KBM-7 (cell line): ENCODE measurements at places on chromosomes 16 and 17.
A peak's percentile ranks its signal among the peaks of the same experiment; 100 is the strongest.

DNA sequence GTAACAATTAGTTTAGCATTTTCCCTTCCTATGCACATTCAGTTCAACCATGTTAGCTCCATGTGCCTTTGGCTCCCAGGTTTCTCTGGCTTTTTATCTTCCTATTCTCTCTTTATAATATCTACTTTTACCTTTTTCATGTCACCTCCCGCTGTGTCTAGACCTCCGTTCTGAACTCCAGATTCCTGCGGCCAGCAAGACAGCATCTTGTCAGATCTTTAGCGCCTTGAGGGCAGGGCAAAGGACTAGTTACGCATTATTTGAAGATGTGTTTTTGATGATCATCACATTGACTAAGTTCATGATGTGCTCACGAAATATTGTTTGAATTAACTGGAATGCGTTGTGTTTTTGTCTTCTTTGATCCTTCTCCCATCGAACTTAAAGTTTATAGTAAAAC, 1126.8 kb downstream of the CDH11 start:
- no peak for DNase-seq

- DNase-seq = peak; percentile 23
These were observed 508 bp downstream of the FLCN start for GRCh38 chr17:17236295-17237025.

GRCh38 chr16:89422905-89423630, 67.3 kb downstream of the ANKRD11 start:
- no peak for DNase-seq

DNA sequence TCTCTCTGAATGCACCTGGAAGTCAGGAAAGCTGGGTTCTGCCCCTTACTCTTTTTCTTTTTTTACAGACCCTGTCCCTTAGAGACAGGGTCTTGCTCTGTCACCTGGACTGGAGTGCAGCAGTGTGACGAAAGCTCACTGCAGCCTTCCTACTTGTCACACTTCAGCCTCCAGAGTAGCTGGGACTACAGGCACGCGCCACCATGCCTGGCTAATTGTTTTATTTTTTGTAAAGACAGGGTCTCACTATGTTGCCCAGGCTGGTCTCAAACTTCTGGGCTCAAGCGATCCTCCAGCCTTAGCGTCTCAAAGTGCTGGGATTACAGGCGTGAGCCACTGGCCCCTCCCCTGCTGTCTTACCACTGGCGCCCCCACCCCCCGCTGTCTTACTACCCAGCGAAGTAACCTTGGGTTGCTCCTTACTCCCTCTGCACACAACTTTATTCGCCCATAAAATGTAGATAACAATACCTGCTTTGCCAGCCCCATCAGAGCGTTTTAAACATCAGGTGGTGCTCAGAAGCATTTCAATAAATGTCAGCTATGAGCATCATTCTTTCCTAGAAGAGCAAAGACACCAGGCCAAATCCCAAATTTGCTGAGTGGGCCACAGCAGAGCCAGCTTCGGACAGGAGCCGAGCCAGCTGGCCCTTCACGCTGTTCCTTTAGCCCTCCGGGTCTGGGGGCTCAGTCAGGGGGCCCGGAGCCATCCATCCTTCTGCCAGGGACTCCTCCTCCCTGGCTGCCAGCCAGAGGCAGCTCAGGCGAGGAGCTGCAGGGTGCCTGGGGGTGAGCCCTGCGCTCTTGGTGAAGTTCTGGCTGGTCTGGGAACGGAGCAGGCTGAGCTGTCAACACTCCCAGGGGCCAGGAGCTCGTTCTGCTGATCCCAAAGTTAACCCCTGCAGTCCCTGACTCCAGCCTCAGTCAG, 24.4 kb downstream of the SRL start:
- no peak for DNase-seq

DNA sequence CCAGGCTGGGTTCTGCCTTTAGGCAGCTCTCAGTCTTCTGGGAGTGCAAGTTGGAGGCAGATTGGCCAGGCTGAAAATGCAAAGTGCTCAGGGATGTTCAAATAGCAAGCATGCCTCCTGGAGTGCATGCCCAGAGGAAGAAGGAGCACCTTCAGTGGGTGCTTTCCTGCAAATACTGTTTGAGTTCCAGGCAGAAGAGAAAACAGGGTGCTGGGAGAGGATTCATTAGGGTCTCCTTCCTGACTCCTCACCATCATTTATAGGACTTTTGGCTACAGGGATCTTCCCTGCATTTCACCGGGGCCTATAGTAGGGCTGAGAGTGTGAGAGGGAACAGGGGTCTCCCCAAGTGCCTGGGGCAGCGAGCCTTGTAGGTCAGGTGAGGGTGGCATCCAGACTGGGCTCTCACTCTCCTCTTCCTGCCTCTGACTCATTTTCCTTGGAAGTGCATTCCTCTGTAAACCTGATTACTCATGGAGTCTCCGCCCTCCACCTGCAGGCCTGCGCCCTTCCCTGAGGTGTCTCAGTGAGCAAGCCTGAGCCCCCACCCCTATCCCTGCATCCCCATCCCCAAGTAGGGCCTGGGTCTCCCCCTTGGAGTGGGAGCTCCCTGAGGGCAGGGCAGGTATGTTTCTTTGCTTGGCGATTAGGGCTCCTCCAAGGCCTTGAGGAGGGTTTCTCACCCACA, 17.1 kb upstream of the TNS4 start:
- no peak for DNase-seq

DNA sequence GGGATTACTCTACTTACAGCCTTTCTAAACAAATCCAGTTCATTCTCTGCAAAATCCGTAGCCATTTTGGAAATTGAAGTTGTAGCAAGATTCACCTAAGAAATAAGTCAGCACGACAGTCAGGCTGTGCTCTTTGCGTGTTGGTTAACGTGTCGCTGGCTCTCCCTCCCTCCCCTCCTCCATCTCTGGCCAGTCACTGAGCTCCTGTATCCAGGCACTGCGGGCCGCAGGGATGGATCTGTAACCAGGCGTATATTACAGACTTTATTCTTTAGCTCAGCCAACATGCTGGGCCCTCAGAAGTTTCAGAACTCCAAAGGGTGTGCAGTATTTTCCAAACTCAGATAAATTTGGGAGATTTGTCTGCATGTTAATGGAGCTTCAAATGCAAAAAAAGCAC, 30.8 kb downstream of the KDM8 start:
- DNase-seq = no peak

- DNase-seq = no peak
These were observed 16.4 kb downstream of the CDYL2 start for GRCh38 chr16:80788027-80788426.

- DNase-seq = no peak
These were observed 4.0 kb downstream of the CDK10 start for GRCh38 chr16:89690392-89690901.

- DNase-seq = no peak
These were observed 47.8 kb upstream of the AMZ2 start for GRCh38 chr17:68199837-68200688.

DNA sequence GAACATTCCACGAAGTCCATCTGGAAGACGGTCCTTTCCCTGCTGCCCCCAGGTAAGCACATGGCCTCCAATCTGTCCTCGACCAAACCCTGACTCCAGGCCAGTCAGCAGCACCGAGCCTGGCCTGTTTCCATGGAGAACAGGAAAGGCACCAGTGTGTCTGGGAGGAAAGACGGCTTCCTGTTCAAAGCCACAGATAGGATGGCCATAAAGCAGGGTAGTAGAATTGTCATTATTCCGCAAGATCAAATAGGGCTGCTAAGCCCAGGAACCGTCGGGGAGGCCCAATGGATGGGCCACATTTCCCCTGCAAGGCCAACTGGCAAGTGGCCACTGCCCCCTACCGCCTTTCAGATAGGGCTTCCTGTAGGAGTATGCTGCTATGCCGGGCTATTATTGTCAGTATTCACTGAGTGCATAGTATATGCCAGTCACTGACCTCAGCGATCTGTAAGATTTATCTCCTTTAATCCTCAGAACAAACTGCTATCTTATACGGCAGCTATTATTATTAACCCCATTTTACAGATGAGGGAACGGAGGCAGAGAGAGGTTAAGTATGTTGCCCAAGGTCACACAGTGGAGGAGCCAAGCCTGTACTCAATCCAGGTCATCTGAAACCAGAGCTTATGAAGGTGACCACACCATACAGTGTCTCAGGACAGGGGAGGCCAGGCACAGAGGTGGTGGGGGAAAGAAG, 23.0 kb upstream of the PLCG2 start:
- peak; percentile 93 for DNase-seq

DNA sequence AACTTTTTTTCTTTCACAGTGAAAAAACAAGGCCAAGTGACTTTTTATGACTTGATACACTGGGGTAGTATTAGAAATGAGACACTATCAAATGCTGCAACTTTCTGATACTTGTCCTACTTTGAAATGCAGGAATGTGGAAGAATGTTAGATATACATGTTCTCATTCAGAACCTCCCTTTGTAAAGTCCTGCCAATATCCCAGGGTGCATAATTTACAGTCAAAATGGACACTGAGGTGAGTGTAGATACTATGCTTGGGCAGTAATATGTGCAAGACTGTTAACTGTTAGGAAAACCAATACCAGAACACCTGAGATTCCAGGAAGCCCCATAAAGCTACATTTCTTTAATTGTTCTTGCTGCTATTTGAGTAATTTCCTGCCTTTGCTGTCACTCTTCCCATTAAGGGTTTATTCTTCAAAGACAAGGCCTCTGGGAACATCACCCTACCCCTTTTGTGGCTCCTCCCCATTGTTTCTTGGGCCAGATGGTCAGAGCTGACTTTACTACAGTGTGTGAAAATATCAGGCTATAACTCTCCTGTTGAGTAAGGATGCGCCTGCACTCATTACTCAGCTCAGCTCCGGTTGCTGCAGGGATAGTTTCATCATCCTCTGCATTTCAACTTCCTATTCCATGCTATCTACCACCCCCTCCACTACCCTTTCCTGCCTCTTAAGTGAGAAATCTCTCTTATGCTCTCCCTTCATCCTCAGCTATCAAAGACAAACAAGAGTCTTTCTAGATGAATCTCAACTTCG, 48.7 kb downstream of the TMEM100 start:
- no peak for DNase-seq

- peak; percentile 35 for DNase-seq
These were observed 12.8 kb upstream of the NGFR start for GRCh38 chr17:49482144-49482817.

GRCh38 chr17:81342269-81343070, 47.4 kb upstream of the SLC38A10 start:
- no peak for DNase-seq

GRCh38 chr16:48636521-48636920, 26.5 kb upstream of the N4BP1 start:
- DNase-seq = no peak

DNA sequence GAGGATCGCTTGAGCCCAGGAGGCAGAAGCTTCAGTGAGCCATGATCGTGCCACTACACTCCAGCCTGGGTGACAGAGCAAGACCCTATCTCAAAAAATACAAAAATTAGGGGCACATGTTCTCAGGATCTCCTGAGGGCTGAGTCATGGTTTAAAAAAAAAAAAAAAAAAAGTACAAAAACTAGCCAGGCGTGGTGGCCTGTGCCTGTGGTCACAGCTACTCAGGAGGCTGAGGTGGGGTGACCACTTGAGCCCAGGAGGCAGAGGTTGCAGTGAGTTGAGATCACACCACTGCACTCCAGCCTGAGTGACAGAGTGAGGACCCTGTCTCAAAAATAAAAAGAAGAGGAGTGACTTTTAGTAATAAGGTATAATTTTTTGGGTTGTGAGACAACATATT, 16.9 kb downstream of the BLMH start:
- no peak for DNase-seq

DNA sequence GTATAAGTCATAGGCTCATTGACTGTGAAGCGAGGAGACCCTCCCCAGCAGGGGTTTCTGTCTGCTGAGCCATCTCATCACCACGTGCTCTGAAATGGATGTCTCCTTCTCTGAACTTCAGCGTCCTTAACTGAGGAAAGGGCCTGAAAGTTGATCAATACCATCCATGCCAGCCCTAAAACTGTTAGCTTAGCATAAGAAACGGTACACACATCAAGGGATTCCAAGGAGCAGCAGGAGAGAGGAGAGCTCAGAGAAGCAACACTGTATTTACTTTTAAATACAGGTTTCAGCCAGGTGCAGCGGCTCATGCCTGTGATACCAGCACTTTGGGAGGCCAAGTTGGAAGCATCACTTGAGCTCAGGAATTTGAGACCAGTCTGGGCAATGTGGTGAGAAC, 248.9 kb upstream of the TNRC6C start:
- DNase-seq = no peak

DNA sequence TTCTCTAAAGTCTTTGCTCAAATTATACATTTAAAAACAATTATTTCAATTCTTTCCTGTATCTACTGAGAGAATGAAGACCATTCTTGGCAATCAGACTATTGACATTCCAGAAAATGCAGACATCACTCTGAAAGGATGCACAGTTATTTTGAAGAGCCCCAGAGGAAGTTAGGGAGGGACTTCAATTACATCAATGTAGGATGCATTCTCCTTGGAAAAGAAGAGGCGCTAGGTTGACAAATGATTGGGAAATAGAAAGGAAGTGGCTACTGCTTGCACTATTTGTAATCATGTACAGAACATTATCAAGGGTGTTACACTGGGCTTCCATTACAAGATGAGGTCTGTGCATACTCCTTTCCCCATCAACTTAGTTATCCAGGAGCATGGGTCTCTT, 74.3 kb downstream of the SSH2 start:
- DNase-seq = no peak

GRCh38 chr17:61203671-61204131, 195.9 kb upstream of the TBX2 start:
- DNase-seq = no peak

GRCh38 chr17:18966831-18967624, 15.1 kb downstream of the SLC5A10 start:
- DNase-seq = no peak

- DNase-seq = no peak
These were observed at the start of gene RPL19 for GRCh38 chr17:39200070-39200879. RPL19 (plus strand) TSS chr17:39200283; CDS start chr17:39200345, 62 bp downstream.

DNA sequence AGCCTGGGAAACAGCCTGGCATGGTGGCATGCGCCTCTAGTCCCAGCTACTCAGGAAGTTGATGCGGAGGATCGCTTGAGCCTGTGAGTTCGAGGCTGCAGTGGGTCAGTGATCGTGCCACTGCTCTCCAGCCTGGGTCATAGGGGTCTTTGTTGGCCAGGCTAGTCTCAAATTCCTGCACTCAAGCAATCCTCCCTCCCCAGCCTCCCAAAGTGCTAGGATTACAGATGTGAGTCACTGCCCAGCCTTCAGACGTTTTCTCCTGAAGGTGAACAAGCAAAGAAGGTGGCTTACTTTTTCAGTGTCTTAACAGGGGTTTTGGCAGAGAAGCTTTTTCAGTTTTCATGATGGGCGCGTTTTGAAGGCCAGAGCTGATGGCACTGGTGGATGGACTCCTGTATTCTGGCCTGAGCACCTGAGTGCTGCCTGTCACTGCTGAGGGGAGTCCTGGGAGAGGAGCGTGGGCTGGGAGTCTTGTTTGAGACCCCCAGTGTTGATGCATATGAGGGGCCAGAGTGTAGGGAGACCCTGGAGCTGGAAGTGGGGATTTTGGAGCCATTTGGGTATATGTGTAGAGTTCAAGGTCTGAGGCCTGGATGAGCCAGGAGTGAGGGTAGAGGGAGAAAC, 41.4 kb downstream of the FOXK2 start:
- DNase-seq = no peak

- DNase-seq = peak; percentile 70
These were observed 1.3 kb downstream of the SNN start for GRCh38 chr16:11669380-11670146.

GRCh38 chr17:27862840-27863239, 30.3 kb downstream of the LYRM9 start:
- no peak for DNase-seq

GRCh38 chr17:61647047-61647446, 56.0 kb upstream of the NACA2 start:
- no peak for DNase-seq

GRCh38 chr16:57761301-57761700, 25.7 kb downstream of the KATNB1 start:
- DNase-seq = no peak
